Stimulated activated CD8-positive, alpha-beta memory T cell treated with anti-CD3 and anti-CD28 coated beads, Interleukin-4, amount 100 ng/mL, for 1 hour (primary cell): ENCODE measurements at places on chromosomes 5 and 9.

DNA sequence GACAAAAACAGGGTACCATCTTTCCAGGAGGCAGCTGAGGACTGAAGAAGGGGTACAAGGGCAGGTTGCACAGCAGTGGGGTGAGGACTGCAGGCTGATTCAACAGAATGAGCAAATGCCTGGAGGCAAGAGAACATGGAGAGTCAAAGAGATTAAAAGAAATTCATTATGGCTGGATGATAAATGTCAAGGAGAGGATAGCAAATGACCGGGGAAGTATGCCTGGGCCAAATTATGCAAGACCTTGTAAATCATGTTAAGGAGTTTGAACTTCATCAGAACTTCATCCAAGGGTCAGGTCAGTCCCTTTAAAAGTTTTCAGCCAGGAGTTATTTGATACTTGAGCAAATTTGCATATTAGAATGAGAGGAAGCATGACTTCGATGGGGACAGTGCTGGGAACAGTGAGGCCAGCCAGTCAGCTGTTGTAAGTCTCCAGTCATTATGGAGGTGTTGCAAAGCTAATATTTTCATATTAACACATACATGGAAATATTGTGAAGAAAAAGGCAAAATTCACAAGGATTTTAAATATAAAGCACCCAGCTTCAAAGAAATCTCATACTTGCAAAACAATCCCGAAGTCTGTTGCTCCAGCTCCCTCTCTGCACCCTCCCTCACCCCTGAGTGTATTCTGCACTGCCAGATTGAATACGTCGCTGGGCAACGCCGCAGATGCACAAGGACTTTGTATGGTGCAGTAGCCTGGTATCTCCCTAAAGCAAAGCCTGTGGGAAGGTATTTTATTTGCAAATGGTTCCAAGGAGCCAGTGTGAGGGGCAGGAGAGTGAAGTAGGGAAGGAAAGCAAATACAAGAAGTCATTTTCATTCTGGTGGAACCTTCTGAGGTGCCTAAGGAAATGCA lies 509.8 kb upstream of the TLE4 start:
- no peak for DNase-seq

DNA sequence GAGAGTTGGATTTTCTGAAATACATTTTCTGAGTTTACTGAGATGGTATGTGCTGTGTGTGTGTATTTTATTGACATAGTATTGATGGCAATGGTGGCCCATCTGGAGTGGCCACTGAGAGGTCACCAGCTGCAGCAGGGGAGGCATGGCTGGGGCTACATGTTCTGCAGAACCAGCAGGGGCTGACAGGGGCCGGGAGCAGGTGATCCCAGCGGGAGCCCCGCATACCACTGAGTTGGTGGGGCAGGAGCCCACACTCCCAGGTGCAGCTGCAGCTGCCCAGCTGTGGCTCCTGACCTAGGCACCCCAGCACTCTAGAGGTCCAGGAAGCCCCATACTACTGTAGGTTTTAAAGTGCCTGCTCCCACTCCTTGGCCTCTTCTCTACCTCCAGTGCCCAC lies 1044.2 kb upstream of the CDH9 start:
- DNase-seq: no peak

DNA sequence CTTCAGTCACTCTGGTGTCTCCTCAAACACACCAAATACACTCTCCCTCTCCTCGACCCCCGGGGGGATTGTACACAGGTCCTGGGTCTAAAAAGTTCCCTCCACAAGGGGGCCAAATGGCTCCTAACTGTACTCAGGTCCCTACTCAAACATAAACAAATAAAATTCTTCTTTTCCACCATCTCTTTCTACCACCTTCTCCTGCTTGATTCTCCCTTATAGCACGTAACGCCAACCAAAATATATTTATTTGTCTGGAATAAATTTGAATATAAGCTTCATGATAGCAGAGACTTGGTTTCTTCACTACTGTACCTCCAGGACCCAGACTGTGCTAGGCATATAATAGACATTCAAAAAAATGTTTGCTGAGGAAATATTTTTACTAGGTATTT lies 21.4 kb downstream of the ZNF608 start:
- no peak for DNase-seq

DNA sequence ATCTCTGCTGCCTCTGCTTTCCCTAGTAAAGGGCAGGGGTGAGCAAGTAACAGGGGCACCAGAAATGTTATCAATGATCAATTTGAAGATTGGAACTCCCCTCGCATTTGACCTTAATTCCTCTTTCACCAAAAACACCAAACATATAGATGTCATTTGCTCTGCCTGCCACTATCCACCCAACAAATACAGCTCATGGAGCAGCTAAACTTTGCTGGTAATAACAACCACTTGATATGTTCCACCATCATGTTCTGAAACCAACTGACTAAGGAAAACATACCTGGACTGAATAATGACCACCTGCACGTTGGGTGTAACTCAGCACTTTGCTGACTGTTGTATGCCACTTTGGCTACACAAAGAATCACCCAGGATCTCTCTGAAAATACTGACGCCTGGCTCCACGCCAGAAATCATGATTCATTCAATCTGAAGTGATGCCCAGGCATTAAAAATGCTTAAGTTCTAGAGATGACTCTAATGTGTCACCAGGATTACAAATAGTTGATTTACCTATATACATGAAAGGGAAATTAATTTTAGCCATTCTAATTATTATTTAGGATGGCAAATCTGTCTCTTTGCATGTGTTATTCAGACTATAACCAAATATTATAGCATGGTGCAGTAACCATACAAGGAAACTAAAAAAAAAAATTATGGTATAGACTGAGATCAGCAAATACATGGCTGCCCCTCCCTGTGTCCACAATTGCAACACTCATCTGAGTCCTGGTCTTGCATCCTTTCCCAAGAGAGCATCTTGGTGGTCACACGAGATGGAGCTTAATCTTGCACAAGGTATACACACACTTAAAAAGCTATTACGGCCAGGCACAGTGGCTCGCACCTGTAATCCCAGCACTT lies 43.1 kb upstream of the TTC39B start:
- no peak for DNase-seq

DNA sequence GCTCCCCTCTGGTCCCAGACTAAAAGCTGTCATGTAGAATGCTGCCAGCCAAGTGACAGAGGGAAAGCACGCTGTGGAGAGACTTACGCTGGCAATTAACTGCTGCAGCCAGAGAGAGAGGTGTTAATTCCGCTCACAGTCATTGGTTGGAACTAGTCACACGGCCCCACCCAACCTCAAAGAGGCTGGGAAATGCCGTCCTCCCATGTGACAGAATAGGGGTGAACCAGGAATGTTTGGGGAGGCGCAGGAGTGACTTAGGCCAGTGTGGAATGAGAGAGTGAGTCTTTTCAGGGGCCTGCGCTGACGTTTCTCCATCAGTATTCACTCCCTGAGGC lies 87.6 kb downstream of the AMBP start:
- DNase-seq: no peak

GRCh38 chr5:141929398-141930058 lies 5.9 kb downstream of the DELE1 start:
- no peak for DNase-seq

GRCh38 chr9:98172604-98173003 lies 19.8 kb downstream of the CORO2A start:
- no peak for DNase-seq

- no peak for DNase-seq
These were observed 112.0 kb downstream of the VAV2 start for GRCh38 chr9:133880136-133880535.

DNA sequence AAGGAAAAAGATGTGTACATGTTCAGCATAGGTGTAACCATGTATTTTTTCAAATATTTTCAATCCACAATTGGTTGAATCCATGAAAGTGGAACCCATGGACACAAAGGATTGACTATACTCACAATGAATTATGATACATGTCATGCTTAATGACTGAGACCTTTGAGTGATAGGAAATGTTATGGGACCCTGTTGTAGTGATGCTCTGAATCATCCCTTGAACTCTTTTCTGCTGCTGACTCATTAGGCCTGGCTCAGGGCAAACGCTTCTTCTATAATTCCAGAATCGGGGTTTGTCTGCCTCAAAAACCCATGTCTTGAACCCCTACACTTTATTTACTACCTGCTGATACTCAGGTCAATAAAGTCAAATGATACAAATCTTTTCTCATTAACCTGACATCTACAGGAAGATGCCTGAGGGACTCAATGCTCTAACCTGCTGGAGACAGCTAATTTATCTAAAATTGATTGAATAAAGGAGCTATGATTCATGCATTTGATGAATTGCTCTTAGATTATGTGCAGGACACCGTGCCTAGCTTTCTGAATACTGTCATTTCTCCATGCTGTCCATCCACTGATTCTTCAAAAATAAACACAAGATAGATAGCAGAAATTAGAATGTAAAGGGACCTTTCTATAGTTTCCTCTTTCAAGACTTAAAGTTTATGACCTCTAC lies 260.1 kb downstream of the PRELID2 start:
- DNase-seq: no peak

DNA sequence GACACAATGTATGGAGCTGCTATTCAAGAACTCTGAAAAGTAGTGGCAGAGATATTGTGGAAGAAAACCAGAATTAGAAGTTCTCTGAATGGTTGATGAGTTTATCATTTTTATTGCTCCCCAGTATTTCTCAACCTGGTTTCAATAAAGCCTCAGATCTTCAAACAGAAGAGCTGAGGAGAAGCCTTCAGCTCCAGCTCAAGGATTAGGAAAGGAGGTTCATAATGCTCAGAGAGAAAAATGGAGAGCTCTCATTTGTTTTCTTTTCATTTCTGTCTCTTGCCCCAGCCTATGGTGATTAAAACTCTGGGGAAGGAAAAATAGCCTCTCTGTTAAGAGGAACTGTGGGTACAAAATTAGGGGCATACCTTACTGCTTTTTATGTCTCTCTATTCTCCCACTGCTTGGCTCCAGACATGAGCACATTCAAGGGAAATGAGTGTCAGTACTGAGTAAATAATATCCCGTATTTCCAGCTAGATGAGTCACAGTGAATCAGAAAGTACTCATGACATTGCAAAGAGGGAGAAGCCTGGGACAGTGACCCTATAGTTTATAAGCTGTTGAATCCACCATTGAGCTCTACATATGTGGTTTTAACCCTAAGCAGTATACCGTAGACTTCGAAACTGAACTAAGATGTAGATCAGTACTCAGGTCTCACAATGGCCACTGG lies 138.1 kb downstream of the EMB start:
- DNase-seq: no peak

DNA sequence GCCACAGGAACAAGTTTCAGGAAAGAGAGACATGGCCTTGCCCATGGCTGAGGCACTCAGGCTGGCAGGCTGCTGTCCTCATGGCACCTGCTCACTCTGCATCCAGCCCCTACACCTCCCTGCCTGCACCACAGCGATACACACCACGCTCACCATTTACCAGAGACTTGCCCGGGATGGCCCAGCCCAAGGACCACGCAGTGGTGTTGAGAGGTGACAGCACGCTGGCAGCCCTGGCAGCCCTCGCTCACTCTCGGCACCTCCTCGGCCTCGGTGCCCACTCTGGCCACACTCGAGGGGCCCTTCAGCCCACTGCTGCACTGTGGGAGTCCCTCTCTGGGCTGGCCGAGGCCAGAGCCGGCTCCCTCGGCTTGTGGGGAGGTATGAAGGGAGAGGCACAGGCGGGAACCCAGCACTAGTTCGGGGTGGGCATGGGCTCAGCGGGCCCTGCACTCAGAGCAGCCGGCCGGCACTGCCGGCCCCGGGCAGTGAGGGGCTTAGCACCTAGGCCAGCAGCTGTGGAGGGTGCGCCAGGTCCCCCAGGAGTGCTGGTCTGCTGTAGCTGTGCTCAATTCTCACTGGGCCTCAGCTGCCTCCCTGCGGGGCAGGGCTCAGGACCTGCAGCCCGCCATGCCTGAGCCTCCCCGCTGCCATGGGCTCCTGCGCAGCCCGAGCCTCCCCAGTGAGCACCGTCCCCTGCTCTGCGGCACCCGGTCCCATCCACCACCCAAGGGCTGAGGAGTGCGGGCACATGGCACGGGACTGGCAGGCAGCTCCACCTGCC lies 20.3 kb downstream of the ZDHHC11B start:
- DNase-seq: no peak

GRCh38 chr9:124739360-124739759 lies 31.8 kb downstream of the NR6A1 start:
- no peak for DNase-seq

- peak; percentile 20 for DNase-seq
These were observed 151.4 kb downstream of the HSD17B3 start for GRCh38 chr9:96150324-96151227.

DNA sequence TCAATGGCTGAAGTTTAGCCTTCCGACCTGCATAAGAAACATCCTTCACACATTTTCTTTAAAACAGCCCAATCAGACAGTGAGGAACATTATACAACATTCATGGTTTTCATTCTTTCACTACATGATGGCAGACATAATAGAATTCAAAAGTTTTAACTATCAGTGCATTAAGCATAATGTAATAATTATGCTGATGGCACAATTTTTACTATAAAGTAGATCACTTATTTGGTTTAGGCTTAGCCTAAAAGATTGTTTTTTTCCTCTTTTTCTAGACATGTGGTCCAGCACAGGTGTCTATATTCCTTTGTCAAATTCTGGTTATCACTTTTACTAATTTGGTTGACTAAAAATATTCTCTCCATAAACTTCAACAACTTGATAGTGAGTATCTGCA lies 46.5 kb downstream of the EFNA5 start:
- no peak for DNase-seq

GRCh38 chr5:1795506-1795905 lies 4.1 kb downstream of the MRPL36 start:
- no peak for DNase-seq

GRCh38 chr5:35954175-35954574 lies 15.8 kb upstream of the CAPSL start:
- no peak for DNase-seq

- no peak for DNase-seq
These were observed 26.1 kb downstream of the SMIM32 start for GRCh38 chr5:136166909-136167308.

GRCh38 chr5:5276951-5277517 lies 136.9 kb downstream of the ADAMTS16 start:
- no peak for DNase-seq

GRCh38 chr5:68273717-68274409 lies 58.3 kb downstream of the PIK3R1 start:
- DNase-seq: no peak

DNA sequence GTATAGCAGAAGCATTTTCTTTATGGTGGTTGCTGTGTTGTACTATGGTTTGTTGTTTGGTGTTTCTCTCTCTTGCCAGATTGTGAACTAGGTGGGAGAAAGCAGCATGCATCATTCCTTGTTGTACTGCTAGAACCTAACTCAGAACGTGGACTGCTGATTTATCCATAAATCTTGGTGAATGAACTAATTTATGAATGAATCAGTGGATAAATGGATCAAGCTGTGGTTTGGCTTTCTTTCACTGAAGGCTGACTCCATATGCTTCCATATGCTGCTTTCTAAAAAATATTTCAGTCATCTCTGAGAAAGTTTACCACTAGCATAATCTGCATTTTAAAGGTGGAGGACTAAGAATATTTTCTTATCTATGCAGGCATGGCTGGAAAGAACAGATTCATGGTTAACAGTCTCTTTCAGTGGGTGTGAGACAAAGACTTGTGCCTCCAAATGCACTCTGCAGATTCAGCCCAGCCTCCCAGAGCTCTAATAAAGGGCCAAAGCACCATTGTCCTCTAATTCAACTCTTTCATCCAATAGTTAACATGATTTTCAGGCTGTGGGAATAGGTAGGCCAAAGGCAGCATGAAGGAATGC lies 237.7 kb downstream of the SH3GL2 start:
- no peak for DNase-seq

GRCh38 chr9:137028263-137029057 lies 423 bp upstream of the ABCA2 start:
- DNase-seq: peak; percentile 36
